AG10803 (cell line): ENCODE measurements at places on chromosomes 4 and X.

DNA sequence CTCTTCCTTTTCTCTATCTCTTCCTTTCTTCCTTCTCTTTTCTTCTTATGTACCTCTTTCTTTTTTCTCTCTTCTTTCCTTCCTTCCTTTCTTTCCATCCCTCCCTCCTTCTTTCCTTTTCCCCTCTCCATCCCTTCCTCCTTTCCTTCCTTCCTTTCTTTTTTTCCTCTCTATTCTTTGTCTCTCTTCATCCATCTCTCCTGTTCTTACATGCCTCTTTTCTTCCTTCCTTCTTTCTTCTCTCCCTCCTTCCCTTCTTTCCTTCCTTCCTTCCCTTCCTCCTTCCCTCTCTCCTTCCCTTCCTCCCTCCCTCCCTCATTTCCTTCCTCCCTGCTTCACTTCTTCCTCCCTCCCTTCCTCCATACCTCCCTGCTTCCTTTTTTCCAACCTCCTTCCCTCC is 19.2 kb upstream of the XG start:
- no peak for DNase-seq

- DNase-seq, result no peak
Observed at GRCh38 chrX:9878146-9878820, 88.9 kb upstream of the CLDN34 start.

GRCh38 chrX:109890910-109891502 is 111.9 kb upstream of the TMEM164 start:
- DNase-seq, result peak; percentile 48

DNA sequence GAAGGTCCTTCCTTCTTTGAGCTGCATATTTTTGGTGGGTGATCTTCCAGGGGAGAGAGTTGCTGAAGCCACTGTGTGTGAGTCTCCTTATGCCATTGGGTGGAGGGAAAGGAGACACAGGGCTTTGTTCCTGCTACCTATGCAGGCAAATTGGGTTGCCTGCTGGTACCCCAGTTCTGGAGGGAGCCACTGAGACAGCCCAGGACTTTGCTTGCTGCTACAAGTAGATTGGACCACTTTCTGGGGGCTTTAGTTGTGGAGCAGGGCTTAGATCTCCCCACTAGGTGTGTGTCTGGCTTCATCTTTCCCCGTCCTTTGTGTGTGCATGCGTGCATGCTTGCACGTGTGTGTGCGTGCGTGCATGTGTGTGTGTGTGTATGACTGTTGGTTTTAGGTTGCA is 10.0 kb downstream of the CITED1 start:
- DNase-seq, result no peak

- DNase-seq, result no peak
Observed at GRCh38 chr4:138658518-138658917, 357.1 kb upstream of the NOCT start.
